ENCODE measurements at places on chromosomes 16 and 17.
A peak's percentile ranks its signal among the peaks of the same experiment; 100 is the strongest.

DNA sequence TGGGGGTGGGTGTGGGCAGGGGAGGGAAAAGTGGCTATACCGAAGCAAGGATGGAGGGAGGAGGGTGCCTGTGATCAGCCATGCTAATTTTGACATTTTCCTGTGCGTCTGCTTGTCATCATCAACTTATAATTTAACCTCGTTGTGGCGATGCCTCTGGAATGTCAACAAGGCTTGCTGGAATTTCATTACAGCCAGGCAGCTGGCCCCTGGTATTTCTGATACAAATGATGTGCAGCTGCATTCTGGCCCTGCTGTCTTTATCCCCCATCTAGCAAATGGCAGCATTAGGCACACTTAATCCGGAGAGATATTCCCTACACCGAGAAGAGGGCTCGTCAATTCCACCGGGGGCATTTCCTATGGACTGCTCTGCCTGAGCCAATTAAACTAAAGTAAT lies 278.3 kb upstream of the CCL2 start:
- no peak for DNase-seq

- DNase-seq, result peak; percentile 41
Observed at GRCh38 chr16:9091867-9092281, 430 bp downstream of the HAPSTR1 start.

GRCh38 chr17:44688675-44689476 lies 700 bp downstream of the CCDC43 start:
- DNase-seq, result no peak

DNA sequence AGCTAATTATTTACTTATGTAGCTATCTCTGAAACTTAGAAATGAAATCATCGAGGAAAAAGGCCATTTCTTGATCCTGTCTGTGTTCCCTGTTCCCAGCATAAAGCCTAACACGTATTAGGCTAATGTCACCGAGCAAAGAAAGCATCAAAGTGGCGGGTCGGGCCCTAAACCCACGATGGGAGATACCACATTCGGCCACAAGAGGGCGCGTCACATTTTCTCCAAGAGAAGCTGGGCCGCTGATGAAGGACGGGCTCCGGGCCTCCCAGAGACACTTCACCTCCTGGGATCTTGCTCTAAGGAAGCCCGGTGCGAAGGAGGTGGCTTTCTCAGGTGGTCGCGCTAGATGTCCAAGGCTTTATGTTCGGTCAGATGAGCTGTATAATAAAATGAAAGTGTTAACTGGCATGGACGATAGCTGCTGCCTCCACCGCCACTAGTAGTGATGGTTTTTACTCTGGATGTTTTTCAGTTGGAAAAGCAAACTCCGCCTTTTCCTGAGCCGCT lies 853 bp upstream of the PDK2 start:
- DNase-seq, result peak; percentile 93

GRCh38 chr16:73000020-73000906 lies 47.7 kb downstream of the ZFHX3 start:
- DNase-seq, result no peak

DNA sequence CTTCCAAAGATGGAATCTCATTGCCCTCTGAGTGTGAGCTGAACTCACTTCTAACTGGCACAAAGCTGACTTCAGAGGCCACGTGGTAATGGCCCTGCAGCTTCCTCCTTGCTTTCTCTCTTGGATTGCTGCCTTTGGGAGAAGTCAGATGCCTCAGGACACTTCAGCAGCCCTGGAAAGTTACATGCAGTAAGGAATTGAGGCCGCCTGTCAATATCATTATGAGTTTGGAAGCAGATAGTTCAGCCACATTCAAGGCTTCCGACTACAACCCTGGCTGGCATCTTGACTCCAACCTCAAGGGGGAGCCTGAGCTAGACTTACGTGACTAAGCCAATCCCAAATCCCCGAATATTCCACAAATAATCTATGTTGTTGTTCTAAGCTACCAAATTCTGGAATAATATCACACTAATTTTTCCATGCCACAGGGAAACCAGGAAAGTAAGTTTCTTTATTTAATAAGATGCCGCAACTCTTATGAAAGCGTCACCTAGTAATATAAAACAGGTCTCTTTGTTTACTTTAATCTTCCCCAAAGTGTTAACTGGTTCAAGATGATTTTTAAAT lies 13.6 kb downstream of the CEP20 start:
- DNase-seq, result no peak

GRCh38 chr17:4057731-4058130 lies 85.1 kb downstream of the ZZEF1 start:
- no peak for DNase-seq

- peak; percentile 86 for DNase-seq
Observed at GRCh38 chr17:76737676-76738467, at the start of gene MFSD11. Gene MFSD11, plus strand, starts transcription at chr17:76738119. Its CDS starts 234 bp downstream, at chr17:76738353.

- DNase-seq, result no peak
Observed at GRCh38 chr16:13915033-13915635, 4.8 kb upstream of the ERCC4 start.

- DNase-seq, result no peak
Observed at GRCh38 chr17:47844814-47845715, 4.0 kb upstream of the SCRN2 start.

GRCh38 chr16:35182043-35182677 lies 1722.7 kb downstream of the TP53TG3F start:
- no peak for DNase-seq

DNA sequence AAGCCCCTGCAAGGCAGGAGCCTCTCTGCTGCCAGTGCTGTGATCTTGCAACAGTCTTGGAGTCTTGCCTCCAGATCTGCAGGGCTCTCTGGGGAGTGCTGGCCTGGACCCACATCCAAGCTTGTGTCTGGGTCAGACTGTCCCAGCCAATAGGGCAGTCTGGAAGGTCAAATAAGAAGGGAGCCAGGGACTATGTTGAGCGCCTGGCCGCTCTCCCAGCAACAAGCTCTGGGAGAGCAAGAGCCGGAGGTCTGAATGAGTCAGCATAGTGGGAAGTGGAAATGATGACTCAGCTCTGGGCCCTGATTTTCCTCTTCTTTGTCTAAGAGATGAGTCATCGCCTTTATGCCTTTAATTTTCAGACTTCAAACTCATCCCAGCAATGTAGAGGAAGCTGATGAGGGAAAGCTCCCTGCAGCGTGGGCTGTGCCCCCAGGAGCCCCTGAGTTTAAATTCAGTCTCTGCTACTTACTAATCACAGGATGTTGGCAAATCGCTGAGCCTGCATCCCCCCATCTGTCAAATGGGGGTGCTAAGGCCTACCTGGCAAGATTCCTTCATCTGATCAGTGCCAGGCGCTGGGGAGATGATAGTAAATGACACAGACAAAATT lies 43.6 kb upstream of the HAPSTR1 start:
- no peak for DNase-seq

DNA sequence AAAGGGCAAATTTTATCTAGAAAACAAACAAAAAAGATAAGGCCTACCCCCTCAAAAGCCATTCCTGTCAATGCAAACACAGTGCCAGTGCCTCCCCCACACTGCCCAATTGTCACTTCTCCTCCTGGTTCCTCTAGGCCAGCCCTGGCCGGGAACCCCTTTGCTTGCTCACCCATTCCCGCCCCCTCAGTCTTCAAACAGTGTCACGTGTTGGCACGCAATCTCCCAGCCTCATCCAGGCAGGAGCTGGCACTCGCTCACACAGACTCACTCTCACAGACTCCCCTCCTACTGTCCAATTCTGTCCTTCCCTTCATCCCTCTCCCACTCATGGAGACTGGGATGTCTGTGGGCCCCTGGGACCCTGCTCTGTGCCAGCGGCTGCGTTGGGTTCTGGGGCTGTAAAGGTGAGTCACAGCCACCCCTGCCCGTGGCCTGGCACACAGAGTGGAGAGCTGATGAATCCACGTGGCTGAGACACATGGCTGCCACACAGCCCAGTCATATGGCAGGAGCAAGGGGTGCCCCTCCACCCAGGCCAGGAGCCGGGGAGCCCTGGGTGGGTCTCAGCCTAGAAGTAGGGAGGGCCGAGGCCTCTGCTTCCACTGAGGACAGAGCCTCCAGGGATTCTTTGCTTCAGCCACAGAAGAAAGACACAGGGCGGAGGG lies 54.8 kb downstream of the VAC14 start:
- no peak for DNase-seq

GRCh38 chr17:46115699-46116098 lies 77.5 kb downstream of the KANSL1 start:
- DNase-seq, result no peak

- no peak for DNase-seq
Observed at GRCh38 chr17:17739388-17740066, 58.3 kb downstream of the RAI1 start.

DNA sequence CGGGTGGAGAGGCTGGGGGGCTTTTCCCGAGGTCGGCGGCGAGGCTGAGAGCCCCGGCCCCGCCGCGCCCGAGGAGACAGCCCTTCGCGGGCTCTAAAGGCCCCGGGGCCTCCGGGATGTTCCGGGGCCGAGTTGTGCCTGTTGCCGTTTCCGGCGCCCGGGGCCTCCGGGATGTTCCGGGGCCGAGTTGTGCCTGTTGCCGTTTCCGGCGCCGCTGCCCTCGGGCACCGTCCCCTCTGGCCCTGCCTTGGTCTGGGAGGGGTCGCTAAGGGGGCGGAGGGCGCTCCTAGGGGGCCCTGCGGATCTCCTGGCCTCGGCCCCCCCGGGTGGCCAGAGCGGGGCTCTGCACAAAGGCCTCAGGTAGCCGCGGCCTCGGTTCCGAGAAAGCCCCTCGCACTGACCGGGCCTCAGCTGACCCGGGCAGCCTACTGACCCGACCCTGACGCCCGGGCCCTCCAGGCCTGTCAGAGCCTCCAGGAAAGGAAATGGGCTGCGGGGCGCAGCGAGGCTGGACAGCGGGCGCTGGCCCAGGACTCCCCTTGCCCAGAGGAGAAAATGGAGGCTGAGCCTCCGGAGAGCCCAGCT lies 24.2 kb downstream of the ACTG1 start:
- DNase-seq, result no peak

GRCh38 chr16:23357761-23358290 lies 55.7 kb downstream of the SCNN1B start:
- DNase-seq, result no peak

DNA sequence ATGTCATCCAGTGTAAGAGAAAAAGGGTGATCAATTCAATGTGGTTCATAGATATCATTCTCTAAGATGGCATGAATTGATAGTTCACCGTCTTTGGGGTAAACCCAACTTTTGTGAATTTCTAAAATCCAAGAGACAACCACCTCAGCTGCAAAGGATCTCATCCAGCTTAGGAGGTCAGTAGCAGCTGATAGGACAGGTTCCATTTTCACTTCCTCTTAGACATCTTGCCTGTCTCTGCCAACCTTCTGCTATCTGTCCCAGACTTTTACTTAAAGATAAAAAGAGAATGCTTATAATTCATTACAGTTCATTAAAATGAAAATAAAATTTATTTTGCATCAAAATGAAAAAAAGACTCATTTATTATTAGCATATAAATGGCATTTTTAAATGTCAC lies 468.2 kb downstream of the XYLT1 start:
- DNase-seq, result no peak

GRCh38 chr16:2981899-2982250 lies 1.6 kb upstream of the PKMYT1 start:
- no peak for DNase-seq

DNA sequence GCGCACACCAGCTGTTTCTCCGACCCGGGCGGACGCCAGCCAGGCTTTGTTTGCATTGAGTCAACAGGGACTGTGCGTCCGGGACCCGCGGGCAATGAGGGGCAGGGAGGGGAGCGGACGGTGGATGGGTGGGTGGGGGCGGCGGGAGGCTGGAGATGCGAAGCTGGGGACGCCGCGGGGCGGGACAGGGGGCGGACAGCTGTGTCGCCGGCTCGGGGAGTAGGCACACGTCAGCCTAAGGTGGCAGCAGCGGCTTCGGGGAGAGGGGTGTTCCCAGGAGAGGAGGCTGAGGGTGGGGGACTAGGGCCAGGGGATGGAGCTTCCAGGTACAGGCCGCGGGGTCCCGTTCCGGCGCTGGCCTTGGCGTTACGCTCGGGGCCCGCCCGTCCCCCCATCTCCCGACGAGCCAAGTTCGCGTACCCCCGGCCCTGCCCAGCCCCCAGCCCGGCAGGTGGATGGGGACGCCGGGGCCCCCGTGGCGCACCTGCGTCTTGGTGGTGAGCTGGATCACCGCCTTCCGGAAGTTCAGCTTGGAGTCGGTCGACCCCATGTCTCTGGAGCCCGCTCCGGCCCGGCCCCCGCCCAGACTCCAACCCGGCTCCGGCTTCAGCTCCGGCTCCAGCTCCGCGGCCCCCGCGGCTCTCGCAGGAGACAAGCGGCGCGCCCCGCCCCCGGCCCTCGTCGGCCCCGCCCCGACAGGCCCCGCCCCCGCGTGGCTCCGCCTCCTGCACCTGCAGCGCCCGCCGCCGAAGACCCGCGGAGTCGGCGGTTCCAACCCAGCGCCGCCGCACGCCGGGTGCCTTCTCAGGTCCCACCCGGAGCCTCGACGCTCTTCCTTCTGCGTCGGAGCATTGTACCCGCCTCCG lies at the start of gene HID1:
HID1 (minus strand) TSS at position 653 of the 866 bp plus-strand sequence; CDS start at position 550, 103 bp downstream.
- DNase-seq, result peak; percentile 80

DNA sequence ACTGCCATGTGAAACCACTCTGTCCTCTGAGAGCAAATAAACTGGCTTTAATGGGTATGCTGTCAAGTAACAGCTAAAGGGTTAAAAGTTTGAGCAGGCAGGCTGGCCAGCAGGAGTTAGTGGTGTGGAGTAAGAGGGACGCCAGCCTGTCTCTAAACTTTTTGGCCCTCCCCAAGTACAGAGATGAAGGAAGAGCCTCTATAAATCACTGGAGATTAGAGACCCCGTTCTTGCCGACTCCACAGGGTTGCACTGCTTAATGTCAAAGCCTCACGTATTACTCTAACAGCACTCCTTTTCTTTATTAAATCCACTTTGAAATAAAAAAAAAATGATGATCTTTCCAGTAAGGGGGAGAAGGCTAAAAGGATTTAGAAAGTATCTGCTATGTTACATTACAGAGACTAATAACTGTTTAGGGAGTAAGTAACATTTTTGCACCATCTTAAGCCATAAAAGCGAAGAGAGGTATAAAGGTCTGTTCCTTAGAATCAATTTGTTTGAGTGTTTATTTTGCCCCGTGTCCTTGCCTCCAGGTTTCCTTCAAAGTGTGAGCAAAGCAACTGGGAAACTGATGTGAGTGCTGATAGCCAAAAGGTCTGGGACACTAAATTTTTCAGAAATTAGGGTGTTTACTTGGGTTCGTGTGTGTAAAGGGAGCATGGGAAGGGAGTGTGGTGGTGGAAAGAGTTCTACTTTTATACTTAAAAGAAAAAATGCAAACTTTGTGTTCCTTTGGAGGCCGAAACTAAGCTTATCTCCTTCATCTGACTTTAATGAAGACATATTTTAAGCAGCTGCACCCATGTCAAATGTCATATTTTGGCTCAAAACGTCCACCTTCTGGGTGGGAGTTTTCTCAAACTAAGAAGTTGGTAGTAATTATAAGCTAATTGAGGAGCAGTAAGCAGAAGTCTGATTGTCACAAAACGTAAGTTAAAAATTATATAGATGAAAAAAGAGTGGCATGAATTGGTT lies 109.9 kb upstream of the TBX2 start:
- no peak for DNase-seq

GRCh38 chr16:25066426-25066746 lies 45.2 kb upstream of the LCMT1 start:
- DNase-seq, result no peak

Data from CD8-positive, alpha-beta T cell (primary cell).